ENCODE measurements at places on chromosomes 16 and 17.
A peak's percentile ranks its signal among the peaks of the same experiment; 100 is the strongest.

GRCh38 chr16:10077861-10078260 lies 104.4 kb downstream of the GRIN2A start:
- DNase-seq = no peak

- peak; percentile 40 for DNase-seq
Observed at GRCh38 chr16:2955779-2956578, 8.1 kb upstream of the KREMEN2 start.

- DNase-seq = no peak
Observed at GRCh38 chr17:50865868-50866260, 290 bp downstream of the TOB1 start.

- no peak for DNase-seq
Observed at GRCh38 chr16:18788828-18789514, 1.2 kb downstream of the RPS15A start.

DNA sequence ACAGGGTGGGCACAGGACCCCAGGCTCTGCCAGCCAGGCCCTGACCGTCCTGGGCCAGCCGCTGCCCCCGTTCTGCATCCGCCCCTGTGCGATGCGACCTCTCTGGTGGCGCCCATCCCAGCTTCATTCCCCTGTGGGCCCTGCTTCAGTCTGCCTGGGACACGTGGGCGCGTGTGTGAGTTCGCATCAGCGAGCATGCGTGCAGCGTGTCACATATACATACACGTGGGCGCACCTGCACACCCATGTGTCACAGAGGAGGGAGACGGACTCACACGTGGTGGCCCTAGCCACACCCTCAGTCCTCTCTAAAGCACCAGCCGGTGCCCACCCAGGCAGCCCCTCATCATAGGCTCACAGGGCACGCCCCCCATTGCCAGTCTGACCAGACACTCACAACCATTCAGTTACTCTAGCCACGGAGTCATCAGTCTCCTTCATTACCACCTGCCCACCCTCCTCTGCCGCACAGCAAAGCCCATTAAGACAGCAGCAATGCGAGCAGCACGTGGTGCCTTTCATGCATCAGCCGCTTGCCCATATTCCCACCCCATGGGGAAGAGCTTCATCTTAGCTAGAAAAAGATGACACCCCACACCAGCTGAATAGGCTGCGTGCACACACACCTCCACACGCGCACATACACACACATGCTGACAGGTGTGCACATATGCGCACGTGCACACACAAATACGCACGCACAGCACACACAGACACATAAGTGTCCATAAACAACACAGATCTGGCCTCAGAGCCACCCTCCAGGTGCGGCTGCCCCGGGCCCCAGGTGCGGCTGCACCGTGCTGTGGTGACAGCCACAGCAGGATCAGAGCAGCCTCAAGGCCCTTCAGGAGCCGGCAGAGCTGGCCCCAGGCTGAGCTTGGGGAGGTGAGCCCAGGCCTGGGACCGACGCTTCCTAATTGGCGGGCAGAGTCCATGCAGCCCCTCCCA lies 9.5 kb upstream of the CDH15 start:
- no peak for DNase-seq

DNA sequence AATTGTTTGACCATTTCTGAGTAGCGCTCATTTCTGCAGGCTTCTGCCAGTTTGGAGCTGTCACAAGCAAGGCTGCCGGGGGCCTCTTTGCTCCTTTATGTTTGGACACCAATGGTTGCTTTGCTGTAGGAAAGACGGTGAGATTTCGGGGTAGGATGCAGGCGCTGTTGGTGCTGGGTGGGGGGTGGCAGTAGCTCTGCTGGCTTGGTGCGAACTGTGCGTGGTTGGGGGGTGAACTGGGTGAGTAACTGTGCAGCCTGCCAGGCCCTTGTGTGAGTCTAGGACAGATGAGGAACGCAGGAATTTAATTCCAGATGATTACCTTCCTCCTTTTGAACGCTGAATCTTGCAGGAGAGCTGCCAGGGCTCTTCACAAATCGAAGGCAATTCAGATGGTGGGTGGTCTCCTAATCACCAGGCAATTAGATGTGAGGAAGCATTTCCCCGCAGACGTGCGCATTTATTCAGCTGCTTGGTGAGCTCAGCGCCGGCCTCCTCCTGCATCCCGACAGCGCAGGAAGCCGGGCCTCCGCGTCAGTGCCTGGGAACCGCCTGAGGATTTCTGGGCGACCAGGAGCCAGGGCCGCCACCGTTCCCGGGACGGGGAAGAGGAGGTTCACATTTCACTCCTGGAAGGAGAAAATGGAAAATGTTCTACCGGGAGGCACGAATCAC lies 154.4 kb downstream of the FOXL1 start:
- DNase-seq = peak; percentile 69

DNA sequence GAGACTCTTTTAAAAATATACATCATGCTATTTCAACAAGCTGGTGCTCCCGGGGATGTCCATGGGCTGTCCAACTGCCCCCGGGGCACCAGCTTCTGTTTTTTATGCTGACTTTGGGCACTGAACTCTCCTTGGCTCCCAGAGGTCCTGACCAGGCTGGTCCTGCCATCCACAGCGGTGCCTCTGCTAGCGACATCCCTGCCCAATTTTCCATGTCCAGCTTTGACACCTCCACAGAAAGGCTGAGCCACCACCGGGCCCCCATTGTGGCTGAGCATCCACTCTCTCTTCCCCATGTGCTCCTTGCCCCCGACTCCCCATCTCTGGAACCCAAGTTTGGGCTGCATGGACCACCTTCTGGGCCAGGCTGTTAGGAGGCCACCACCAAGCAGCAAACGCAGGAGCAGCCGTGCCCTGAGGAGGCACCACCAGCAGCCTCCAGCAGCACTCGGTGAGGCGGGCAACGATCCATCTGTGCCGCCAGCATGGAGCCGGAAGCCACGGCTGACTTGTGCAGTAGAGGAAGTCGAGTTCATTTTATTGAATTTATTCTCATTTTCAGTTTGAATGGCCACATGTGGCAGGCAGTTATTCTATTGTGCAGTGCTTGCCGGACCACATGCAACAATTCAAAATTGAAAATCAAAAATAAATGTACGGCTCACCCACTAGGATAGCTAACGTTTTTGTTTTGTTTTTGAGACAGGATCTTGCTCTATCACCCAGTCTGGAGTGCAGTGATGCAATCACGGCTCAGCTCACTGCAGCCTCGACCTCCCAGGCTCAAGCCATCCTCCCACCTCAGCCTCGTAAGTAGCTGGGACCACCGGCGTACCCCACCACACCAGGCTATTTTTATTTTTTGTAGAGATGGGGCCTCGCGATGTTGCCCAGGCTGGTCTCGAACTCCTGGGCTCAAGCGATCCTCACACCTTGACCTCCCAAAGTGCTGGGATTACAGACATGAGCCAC lies 2.8 kb upstream of the MEAK7 start:
- DNase-seq = peak; percentile 9

GRCh38 chr17:35750526-35751395 lies 2.3 kb downstream of the GAS2L2 start:
- DNase-seq = no peak

GRCh38 chr16:20740901-20741521 lies 607 bp downstream of the THUMPD1 start:
- DNase-seq = peak; percentile 84

- DNase-seq = no peak
Observed at GRCh38 chr16:58853854-58854791, 120.0 kb upstream of the GOT2 start.

DNA sequence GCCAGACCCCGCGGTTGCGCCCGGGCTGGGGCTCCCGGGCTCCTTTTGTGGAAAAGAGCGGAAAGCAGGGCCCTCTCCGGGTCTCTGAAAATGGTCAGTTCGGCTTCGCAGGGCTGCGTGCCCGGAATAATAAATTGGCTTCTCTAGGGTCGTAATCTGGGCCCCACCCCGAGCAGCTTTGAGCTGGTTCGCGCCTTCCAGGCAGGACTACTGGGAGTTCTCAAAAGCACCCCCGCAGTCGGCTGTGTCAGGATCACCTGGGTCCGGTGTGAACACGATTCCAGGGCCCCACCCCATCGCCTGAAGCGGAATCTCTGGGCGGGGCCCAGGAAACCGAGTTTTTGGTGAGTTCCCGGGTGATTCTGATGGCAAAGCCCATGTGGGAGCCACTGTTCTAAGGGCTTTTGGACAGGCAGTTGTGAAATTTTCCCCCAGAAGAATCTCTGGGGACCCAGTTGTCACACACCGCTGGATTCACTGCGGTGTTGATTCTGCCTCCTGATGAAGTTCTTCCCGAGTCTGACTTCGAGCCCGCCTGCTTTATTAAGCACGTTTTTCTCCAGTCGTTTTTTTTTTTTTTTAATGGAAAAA lies 77.0 kb downstream of the MRC2 start:
- DNase-seq = peak; percentile 61

- DNase-seq = no peak
Observed at GRCh38 chr17:29133121-29133713, 47.0 kb downstream of the MYO18A start.

DNA sequence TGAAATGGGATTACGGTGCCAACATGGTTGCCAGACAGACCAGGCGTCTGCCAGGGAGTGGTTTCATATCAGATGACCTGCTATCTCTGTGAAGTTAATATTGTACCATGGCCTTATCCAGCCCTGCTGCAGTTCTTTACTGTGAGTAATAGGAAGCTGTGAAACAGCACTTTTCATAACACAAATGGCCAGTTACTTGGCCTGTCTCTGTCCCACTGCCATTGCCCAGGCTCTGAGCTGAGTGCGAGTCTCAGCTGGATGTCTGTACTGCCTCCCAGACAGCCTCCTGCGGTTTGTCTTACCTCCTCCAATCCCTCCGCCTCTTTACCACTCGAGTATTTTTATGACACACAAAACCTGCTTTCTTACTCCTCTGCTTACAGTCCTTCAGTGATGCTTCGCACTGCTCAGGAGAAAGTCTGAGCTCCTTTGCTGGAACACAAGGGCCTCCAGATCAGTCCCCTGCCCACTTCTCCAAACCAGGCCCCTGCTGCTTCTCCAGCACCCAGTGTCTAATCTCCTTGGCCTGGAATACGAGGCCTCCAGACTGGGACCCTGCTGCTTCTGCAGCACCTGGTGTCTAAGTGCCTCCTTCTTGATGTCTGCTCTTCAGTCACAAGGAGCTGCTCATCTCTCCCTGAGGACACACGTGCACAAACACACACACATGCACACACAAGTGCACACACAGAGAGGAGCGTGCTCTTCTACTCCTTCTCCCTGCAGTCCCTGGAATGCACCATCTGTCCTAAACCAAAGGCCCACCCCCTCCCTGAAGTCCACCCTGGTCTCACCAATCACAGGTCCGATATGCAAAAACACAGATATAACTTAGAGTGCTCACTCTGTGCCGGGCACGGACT lies 17.1 kb upstream of the RHOT1 start:
- DNase-seq = no peak

DNA sequence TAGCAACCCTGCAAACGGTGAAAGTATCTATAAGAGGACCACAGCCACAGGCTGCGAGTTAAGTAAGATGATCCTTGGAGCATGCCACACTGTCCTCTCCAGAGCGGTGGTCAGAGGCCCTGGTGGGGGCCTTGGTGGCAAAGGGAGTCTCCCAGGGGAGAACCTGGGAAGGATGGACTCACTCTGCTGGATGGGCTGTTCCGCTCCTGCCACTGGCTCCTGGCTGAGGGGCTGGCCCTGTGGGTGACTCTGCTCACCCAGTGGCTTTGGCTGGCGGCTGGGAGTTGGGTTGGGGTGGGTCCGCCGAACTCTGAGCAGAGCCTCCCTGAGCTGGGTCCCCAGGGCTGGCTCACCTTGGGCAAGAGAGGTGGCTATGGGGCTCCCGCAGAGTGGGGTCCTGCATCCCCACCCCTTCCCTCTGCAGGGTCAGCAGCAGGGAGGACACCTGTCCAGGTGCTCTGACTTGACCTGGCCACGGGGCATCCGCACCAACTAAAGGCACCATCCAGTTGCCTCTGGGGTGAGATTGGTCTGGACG lies 7.3 kb downstream of the CDK5R1 start:
- DNase-seq = no peak

- DNase-seq = no peak
Observed at GRCh38 chr17:82949984-82950383, 110.2 kb upstream of the ZNF750 start.

- DNase-seq = no peak
Observed at GRCh38 chr17:73119631-73120030, 27.1 kb upstream of the SLC39A11 start.

DNA sequence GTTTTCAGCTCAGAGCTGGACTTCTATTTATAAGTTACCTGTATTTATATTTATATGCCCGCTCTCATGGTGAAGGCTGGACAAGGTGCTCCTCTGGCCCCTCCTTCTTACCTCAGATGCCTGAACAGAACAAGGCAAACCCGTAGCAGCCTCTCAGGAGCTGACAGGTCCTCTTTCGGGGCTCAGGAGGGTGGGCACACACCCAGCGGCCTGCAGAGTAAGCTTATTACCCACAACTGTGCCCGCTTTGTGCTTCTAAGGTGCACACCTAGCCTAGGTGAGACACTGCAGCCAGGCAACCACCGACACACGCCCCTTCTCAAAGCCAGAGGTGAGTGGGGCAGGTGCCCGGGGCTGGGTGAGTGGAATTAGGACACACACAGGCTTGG lies 5.3 kb downstream of the NKIRAS2 start:
- DNase-seq = no peak

- no peak for DNase-seq
Observed at GRCh38 chr16:21664801-21665492, 1.2 kb downstream of the OTOA start.

- DNase-seq = peak; percentile 90
Observed at GRCh38 chr16:54193665-54194333, 92.8 kb downstream of the IRX3 start.

DNA sequence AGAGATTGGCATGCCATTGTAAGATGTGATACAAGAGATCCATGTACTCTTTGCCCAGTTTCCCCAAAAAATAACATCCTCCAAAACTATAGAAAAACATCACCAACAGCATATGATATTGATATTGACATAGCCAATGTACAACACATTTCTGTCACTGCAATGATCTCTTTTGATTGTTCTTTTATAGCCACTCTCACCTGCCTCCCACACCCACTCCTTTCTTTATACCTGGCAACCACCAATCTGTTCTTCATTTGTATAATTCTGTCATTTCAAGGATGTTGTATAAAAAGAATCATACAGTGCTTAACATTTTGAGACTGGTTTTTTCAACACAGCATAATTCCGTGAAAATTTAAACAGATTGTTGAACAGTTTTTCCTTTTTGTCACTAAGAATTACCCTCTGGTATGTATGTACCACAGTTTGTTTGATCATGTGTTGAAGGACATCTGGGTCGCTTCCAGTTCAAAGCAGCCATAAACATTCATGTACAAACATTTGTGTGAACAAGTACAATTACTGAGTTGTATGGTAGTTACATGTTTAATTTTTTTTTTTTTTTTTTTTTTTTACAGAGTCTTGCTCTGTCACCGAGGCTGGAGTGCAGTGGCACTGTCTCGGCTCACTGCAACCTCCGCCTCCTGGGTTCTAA lies 9.9 kb downstream of the KRTAP9-1 start:
- no peak for DNase-seq

GRCh38 chr17:50339381-50339780 lies 6.5 kb upstream of the XYLT2 start:
- DNase-seq = no peak

DNA sequence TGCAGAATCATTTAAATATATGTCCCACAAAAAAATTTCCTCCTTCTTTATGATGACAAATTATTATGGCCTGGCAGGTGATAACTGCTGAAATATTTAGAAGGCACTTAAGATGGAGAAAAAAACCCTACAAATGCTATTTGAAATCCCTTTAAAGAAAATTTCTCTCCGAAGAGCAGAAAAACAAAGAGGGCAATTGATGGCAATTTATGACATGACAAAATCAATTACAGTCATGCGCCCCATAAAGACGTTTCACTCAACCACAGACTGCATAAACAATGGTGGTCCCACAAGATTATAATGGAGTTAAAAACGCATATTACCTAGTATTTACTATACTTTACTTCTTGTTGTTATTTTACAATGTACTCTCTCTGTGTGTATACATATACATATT lies 25.2 kb upstream of the KIF2B start:
- DNase-seq = no peak
